ENCODE measurements at places on chromosomes 4 and X. TPM values are rescaled to one million over a fixed set of nuclear protein-coding genes. Genes with fewer than 3 reads are reported as not detected.

DNA sequence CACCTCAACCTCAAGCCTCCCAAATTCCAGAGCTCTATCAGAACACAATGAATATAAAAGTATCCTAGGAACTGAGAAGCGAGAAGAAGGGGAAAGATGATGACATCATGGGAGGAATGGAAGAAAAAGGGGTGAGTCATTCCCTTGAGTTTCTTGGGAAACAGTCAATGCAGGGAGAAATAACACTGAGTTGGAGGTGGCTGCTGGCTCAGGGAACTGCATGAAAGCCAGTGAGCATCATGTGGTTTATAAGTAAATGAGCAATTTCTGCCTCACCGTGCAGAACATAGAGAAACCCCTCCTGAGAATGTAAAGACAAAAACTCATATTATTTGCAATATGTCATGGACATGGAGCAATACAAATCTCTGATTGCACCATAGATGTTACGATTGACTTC lies 73.3 kb downstream of the SHOX start:
- no peak for DNase-seq

DNA sequence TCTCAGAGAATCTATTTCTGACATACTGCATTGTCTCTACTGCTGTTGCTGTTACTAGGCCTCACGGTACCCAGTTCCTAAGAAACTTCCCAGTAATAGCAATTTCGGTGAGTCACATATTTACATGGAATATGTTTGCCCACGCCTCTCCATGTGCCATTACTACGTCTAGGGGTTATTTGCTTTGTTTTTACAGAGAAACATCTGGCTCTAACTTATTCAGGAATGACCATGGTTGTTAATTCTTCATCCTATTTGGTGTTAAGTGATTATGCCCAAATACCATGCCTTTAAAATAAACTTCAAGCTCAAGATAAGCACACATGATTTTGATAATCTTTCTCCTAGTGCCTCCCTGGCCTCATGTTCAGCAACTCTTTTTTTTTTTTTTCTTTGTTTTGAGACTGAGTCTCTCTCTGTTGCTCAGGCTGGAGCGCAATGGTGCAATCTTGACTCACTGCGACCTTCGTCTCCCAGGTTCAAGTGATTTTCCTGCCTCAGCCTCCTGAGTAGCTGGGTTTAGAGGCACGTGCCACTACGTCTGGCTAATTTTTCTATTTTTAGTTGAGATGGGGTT lies 101.0 kb upstream of the HS3ST1 start:
- DNase-seq: no peak

GRCh38 chrX:71996136-71996535 lies 85.5 kb downstream of the NHSL2 start:
- DNase-seq: no peak

DNA sequence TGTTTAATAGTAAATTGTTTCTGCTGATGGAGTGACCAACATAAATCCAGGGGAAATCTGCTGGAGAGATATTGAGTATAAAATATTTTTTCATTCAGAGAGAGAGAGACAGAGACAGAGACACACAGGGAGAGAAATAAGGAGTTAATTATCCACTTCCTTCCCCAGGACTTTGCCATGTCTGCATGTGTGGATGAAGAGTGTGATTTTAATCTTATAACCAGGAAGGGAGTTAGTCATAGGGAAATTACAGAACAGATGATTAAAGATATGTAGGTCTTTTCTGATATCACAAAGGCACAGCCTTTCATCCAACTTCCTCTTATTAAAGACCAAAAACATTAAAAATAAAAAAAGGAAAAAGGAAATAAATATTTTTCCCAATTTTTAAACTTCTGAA lies 526.3 kb downstream of the SPRY1 start:
- no peak for DNase-seq

GRCh38 chr4:152590179-152591031 lies 54.5 kb upstream of the FBXW7 start:
- no peak for DNase-seq

DNA sequence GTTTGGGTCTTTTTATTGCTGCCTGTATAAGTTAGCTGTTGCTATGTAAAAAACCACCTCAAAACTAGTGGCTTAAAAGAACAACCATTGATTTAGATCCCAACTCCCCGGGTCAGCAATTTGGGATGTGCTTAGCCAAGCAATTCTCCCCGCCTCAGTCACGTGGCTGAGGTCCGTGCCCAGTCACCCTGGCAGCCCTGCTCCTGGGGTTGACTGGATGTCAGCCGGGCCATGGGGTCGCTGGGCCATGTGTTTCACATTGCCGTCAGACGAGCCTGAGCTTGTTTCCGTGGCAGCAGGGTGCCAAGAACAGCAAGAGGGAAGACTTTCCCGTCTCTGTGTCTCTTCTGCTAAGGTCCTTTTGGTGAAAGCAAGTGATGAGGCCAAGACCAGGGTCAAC lies 345.7 kb upstream of the FAT1 start:
- no peak for DNase-seq

DNA sequence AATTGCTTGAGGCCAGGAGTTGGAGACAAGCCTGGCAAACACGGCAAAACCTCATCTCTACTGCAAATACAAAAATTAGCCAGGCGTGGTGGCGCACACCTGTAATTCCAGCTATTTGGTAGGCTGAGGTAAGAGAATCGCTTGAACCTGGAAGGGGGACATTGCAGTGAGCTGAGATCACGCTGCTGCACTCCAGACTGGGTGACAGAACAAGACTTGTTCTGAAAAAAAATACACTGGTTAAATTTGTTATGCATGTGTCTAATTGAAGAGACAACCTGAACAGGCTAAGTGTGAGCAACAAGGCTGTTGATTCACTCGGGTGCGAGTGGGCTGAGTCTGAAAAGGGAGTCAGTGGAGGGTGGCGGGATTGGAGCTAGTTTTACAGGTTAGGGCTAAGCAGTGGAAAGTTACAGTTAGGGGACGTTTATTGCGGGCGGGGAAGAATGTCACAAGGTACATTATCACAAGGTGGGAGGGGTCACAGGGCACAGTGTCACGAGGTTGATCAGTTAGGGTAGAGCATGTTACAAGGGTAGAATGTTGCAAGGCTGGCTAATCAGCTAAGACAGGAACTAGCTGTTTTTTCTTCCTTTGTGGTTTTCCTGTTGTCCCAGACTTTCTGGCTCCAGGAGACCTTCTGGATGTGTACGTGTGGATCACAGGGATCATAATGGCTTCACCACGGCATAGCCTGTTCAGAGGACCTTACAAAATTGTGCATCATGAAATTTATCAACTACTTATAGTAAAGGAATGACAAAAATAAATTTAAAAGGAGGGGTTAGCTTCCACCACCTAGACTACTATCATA lies 115.8 kb downstream of the NAA11 start:
- DNase-seq: no peak

The RAB33A gene
- total RNA-seq: 13.4 TPM

DNA sequence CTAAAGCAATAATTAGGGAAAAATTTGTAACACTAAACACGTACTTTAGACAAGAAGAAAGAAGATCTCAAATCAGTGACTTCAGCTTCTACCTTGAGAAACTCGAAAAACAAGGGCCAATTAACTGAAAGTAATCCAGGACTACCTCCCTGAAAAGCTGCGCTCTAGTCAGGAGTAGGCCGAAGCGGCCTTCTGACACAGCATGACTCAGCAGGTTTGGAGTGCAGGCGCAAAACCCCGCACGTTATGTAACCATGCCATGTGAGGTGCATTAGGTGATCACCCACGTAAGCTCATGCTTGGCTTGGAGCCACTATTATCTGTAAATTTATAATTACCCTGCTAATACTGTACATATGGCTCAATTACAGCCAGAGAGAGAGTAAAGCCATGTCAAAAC lies 52.8 kb upstream of the CCDC149 start:
- no peak for DNase-seq

DNA sequence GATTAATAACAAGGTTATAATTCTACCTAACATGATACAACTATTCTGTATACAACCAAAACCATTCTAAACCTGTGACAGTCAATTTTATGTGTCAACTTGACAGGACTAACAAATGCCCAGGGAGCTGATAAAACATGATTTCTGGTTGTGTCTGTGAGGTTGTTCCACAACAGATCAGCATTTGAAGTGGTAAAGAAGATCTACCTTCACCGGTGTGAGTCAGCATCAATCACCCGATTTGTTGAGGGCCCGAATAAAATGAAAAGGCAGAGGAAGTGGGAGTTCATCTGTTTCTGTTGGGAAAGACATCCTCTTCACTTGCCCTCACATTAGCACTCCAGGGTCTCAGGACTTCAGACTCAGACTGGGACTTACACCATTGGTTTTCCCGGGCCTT lies 187.9 kb downstream of the MAB21L2 start:
- DNase-seq: no peak

DNA sequence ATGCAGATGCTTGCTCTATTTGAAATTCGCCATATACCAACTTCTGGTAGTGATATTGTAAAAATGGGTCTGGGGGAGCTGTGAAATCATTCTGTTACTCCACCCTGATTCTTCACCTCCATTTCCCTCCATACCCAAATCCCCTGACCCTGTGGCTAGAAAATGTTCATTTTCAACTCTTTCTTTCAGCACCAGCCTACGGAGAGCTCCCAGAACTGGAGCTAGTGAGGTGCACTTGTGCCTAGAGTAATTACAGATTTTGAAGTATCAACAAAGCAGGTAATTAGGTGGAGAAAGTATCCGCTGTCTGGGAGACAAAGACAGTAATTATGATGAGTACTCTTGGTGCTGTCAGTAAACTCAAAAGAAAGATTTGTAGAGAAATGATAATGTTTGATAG lies 8.1 kb downstream of the ARHGAP36 start:
- no peak for DNase-seq

GRCh38 chr4:143071351-143071750 lies 113.4 kb upstream of the USP38 start:
- DNase-seq: no peak
